NCI-H510A treated with DMSO at 0.1 percent for 48 hours (cell line): ENCODE measurements at places on chromosomes 1 and 21.

GRCh38 chr1:163231385-163231784, 28.7 kb upstream of the RGS5 start:
- no peak for DNase-seq

- no peak for DNase-seq
These were observed 5.4 kb downstream of the GBP7 start for GRCh38 chr1:89170170-89171066.

DNA sequence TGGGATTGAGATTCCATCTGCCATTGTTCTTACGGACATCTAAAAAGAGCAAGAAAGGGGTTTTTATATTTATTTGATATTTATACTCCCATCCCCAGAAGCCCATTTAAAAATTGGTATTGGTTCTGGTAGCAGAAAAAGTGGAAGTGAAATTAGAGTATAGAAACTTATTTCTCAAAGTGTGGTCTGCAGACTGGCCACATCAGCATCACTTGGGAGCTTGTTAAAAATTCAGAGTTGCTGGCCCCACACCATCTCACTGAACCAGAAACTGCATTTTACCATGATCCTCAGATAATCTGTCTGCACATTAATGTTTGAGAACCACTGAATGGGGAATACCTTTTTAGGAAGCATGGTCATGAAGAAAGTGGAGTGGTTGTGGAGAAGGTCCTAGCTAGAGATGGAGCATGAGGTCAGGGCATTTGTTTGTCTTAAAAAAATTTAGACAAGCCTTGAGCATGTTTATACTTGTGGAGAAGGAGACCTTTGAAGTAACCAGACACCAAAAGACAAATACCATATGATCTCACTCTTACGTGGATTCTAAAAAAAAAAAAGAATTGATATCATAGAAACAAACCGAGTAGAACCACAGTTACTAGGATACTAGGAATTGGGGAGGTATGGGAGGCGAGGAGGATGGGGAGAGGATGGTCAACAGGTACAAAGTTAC, 116.3 kb downstream of the ST6GALNAC3 start:
- no peak for DNase-seq

GRCh38 chr1:18703041-18703621, 72.5 kb downstream of the PAX7 start:
- DNase-seq: no peak

DNA sequence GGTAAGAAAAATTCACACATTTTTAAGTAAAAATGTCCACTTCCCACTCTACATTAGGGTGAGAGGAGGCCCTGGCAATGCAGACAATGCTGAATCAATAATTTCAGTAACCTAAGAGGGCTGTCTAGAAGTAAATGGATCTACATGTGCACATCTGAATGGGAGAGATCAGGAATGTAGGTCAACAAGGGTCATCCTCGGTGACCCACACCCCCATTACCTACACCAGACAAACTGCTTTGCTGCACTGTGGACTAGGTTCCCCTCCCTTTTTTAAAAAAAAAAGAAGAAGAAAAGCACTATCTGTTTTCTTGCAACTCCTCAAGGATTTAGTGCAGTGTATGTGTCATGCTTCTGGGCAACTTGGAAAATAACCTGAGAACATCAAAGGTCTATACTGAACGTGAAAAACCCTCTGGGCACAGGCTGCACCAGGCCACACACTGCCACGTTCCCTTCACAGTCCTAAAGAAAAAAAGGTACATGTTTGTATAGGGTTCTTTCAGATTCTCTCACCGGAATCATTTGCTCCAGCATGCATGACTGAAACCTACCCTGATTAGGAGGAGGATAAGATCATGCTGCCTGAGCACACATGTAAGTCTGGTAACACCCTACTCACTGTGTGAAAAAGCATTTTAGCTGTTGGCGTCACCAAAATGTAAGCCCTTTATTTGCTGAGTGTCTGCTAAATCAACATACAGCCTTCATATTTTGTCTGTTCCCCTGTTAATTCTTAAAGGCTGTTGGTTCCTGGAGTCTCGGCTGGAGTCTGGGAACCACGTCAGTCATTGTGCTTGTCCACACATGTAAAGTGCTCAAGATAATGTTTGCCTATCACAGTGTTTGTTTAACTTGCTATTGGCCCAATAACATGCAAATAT, 341.0 kb downstream of the SMYD3 start:
- DNase-seq: peak; percentile 80

DNA sequence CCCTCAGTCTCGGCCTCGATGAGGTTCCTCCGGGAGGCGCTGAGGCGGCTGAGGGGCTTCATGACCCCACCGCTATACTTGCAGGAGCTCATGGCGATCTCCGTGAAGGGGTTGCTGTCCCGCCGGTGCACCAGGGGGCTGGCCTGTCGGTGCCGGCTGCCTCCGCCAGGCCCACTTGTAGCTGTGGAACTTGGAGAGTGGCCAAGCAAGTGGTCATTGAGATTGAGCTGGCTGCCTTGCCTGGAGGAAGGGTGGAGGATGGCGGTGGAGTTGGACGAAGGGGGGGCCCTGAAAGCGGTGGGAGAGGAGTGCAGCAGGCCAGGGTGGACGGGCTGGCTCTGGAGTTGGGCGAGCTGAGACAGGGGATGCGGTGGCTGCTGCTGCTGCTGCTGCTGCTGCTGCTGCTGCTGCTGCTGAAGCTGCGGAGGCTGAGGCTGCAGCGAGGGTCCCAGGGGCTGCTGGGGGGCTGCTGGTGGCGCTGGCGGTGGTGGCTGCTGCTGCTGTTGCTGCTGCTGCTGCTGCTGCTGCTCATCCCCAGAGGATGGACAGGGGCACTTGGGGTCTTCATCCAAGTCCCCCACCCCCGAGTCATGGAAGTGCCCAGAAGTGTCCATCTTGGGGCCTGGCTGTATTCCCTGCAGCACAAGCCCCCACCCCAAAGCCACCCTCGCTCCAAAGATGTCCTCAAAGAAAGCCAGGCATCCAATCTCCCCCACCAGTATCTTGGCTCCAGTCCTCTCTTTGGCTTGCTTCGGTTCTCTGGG, 548 bp downstream of the KCNN3 start:
- DNase-seq: peak; percentile 22

DNA sequence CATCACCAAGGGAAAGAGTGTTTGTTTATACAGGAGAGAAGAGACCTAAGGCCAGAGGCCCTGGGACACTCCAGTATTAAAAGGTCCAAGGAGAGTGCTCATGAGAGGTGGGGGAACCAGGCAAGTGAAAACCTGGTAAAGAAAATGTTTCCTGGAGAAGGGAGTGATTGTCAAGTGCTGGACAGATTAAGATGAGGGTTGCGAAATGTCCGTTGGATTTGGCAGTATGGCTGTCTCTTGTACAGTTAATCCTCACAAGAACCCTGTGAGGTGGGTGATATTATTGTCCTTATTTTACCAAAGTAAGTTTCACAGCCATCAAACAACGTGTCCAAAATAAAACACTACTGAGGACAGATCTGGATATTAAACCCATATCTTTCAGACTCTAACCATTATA, 44.2 kb downstream of the RPAP2 start:
- no peak for DNase-seq

DNA sequence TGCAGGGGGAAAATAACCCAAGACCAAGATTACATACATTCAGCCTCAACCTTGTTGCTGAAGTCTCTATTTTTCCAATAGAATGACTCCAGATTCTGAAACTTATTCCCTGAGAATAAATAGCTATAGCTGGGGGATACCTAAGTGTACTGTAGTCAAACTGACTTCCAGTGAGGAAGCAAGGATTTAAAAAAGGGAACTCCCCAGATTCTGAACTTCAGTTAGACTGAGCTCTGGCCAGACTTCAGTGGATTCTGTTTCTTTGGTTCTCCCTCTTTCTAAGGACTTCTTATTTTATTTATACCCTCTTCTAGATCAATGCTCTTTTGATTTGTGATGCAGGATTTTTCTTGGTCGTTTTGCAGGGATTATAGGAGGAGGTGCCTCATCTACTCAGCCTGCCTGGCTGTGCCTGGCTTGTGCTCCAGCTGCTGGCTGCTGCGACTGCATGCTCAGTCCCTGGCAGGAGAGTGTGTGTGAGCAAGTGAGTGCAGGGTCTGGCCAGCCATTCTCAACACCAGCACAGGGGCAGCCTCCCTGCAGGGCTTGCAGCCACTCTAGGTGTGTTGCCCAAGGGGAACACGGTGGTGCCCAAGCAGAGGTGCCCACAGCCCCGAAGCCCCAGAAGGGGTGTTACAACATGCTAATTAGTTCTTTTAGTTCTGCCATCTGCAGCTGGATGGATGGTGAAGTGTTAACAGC, 43.0 kb downstream of the SPATA17 start:
- DNase-seq: no peak

GRCh38 chr1:151737479-151737878, 16.2 kb downstream of the RIIAD1 start:
- DNase-seq: no peak

DNA sequence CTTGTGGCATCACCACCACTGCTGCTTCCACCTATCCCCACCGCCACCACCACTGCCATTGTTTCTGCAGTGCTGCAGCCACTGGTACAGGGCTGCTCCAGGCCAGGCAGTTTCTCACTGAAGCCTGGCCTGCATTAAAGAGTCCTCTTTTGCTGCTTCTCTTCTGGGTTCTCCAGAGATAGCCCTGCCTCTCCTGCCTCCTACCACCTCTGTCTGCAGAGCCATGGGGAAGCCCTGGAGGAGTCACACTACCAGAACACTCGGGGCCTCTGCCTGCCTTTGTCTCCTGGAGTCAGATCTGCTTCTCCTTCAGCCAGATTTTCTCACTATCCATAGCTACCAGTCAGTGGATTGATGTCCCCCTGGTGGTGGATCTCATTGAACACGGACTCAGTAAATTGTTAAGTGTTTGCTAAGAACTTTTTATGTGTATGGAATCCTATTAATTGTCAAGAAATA, 37.7 kb upstream of the DDAH1 start:
- DNase-seq: peak; percentile 40

- peak; percentile 70 for DNase-seq
These were observed 115.5 kb upstream of the NCAM2 start for GRCh38 chr21:20882462-20883407.

- DNase-seq: no peak
These were observed 12.6 kb upstream of the SCCPDH start for GRCh38 chr1:246711548-246712003.

- DNase-seq: no peak
These were observed 81.5 kb downstream of the ZNF281 start for GRCh38 chr1:200328379-200328778.

GRCh38 chr1:217494767-217495166, 136.1 kb downstream of the GPATCH2 start:
- no peak for DNase-seq

GRCh38 chr1:87894062-87894461, 565.4 kb downstream of the LMO4 start:
- DNase-seq: no peak

- DNase-seq: no peak
These were observed 74.2 kb upstream of the B3GALT5 start for GRCh38 chr21:39538453-39539042.
